K562 (cell line): ENCODE measurements at places on chromosomes 16 and 17.

- DNase-seq: no peak
Measured at GRCh38 chr16:5619304-5619703, 521.7 kb upstream of the EEF2KMT start.

DNA sequence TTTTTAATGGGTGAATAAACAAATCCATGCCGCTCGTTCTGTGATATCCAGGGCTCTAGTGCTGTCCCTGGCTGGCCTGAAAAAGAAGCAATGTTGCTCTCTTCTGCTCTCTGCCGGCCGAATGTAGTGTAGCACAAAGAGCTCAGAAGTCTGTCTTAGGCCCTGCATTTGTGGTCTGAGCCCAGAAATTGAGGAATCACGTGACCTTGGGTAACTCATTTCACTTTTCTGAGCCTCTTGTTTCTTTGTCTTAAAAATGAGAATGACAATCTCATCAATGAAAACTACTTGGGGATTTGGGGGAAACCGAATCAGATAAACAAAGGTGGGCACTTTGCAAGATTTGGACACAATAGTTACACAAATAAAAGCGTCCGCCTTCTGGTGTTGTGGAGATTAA, 381.6 kb upstream of the ASIC2 start:
- DNase-seq: peak; percentile 82

DNA sequence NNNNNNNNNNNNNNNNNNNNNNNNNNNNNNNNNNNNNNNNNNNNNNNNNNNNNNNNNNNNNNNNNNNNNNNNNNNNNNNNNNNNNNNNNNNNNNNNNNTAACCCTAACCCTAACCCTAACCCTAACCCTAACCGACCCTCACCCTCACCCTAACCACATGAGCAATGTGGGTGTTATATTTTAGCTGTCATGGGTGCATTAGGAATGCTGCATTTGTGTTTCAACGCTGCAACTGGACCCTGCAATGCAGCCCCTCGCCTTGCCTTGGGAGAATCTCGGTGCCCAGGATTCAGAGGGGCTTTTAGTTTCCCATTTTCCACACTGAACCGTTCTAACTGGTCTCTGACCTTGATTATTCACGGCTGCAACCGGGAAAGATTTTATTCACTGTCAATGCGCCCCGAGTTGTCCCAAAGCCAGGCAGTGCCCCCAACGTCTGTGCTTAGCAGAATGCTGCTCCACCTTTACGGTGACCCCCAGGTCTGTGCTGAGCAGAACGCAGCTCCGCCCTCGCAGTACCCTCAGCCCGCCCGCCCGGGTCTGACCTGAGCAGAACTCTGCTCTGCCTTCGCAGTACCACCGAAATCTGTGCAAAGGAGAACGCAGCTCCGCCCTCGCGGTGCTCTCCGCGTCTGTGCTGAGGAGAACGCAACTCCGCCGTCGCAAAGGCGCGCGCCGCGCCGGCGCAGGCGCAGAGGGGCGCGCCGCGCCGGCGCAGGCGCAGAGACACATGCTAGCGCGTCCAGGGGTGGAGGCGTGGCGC, 43.3 kb downstream of the POLR3K start:
- DNase-seq: no peak

- no peak for DNase-seq
Measured at GRCh38 chr16:77705351-77705750, 17.0 kb upstream of the NUDT7 start.

DNA sequence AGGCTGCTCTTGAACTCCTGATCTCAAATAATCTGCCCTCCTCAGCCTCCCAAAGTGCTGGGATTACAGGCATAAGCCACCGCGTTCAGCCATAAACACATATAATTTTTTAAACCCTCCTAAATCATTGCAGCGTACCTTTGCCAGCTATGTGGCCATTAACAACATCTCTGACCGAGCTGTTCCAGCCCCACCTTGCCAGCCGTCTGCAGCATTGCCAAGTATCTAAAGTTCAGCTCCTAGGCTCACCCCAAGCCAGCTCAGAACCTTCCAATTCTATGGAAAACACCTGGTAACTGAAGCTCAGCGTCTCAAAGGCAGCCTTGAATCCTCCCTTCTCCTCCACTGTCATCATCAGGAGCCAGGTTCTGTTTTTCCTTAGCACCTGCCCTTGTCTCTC, 5.1 kb upstream of the MEIOB start:
- DNase-seq: no peak

DNA sequence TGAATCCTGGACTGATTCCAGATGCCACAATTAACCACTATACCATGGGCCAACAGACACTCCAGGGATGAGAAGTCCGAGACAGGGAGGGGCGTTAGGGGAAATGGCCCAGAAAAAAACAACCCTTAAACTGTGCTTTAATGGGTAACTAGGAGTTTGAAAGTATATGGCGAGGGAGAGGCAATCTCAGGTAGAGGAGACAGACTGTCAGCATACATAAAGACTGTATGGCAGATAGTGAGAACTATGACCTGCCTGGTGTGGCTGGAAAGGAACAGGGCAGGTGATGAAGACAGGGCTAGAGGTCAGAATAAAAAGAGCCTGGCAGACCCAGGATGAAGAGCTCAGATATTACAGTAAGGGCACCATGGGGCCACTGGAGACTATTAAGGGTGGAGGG, 8.1 kb downstream of the ZZEF1 start:
- DNase-seq: no peak

GRCh38 chr17:73141411-73141810, 23.4 kb upstream of the SSTR2 start:
- DNase-seq: no peak

GRCh38 chr17:21387616-21388015, 11.5 kb downstream of the KCNJ12 start:
- no peak for DNase-seq

DNA sequence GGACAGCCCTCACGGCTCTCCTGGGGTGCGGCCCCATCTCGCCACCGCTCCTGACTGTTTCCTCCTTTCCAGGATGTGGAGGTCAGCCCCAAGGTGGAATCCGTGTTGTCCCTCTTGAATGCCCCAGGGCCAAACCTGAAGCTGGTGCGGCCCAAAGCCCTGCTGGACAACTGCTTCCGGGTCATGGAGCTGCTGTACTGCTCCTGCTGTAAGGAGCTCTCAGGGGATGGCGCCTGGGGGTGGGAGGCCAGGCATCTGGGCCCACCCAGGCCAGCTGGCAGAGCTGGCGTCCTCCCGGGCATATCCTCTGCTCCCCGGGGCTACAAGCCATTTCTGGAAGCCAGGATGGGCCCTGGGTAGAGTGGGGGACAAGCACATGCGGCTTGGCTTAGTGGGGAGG, 13.2 kb downstream of the IL34 start:
- DNase-seq: no peak

DNA sequence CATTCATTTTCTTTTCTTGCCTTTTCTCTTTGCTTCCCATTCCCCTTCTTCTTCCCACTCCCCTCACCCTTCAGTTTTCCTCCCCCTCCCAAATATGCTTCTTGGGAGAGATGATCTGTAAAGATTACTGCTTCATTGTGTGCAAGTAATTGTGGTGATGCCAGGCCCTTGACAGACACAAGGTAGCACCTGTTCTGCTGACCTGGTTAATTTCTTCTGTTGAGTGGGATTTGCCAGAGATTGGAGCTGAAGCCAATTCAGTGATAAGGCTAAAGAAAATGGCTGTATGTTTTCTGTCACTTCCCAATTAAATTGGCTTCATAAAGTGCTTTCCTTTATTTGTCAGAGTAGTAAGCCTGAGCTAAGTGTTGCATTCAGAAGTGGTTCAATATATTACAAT, 44.5 kb downstream of the AATF start:
- no peak for DNase-seq

GRCh38 chr17:69723741-69724140, 309.2 kb downstream of the MAP2K6 start:
- DNase-seq: no peak

- DNase-seq: no peak
Measured at GRCh38 chr17:43619705-43620104, 42.0 kb downstream of the MEOX1 start.

DNA sequence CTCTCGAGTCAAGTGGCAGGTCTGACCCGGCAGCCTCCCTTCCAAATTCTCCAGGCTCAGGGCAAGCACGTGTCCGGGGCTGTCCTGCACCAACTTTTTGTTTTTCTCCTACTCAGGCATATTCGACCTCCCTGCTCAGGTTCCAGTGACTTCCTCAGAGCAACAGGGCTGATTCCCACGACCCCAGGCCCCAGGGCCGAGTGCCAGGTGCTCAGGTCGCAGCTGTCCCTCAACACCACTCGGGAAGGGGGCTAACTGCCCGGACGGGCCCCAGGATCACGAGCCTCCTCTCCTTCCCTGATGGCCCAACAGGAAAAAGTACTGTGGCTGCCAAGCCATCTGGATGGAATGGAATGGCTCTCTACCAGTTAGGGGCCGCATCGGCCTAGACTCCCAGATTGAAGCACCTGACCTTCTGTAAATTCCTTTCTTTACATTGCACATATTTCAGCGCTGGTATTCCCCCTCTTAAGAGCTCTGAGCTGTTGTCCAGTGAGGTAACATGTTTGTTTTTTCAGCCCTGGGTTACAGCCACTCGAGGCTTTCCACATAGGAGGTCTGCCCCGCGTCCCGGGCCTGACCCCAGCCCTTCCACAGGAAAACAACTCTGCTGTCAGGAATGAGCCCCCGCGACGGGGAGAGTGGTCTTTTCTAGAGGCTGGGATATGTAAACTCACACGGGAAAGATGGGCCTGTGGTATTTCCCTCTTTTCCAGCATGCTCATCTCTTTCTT, 25.0 kb downstream of the NXN start:
- DNase-seq: no peak

DNA sequence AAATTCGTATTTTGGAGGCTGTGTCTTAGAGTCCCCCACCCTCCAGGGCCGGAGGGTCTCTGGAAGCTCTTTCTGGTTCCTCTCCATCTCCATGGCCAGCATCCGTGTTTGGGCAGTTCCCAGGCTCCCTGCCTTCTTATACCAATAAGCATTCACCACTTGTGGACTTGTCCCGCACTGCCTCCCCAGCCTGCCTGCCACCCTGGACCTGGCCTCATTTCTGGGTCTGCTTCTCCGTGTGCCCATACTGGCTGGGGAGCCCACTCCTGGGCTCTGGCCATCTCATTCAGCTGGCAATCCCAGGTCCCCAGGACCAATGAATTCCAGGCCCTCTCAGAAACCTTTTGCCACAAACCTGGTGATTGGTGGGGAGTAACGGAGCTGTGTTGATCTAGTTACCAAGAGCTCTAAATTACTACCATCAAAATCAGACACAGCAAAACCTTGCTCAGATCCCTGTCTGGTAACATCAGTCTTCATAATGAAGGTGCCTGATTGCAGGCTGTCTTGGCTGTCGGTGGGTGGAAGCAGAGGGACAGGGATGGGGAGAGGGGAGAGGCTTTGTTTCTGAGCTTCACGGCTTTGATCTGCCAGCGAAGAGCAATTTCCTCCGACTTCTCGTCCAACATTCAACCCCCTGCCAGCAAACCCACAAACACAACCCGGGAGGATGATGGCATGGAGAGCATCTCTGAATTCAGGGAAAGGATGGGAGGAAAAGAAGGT, 27.7 kb upstream of the CRHR1 start:
- DNase-seq: no peak

GRCh38 chr16:22900863-22901262, 86.9 kb downstream of the HS3ST2 start:
- no peak for DNase-seq

DNA sequence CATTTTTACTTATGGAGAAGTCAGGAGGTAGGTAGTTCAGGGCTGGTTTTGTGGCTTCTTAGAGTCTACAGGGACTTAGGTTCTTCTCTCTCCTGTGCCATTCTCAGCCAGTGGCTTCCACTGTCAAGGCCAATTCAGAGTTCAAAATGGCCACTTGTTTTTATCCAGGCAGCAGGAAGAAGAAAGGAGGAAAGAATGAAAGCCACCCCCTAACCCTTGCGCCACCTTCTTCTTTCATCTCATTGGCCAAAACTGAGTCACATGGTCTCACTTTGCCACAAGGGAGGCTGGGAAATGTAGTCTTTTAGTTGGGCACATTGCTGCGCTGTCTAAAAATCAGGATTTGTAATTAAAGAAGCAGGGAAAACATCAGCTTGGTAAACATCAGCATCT, 60.8 kb upstream of the MED9 start:
- peak; percentile 77 for DNase-seq

DNA sequence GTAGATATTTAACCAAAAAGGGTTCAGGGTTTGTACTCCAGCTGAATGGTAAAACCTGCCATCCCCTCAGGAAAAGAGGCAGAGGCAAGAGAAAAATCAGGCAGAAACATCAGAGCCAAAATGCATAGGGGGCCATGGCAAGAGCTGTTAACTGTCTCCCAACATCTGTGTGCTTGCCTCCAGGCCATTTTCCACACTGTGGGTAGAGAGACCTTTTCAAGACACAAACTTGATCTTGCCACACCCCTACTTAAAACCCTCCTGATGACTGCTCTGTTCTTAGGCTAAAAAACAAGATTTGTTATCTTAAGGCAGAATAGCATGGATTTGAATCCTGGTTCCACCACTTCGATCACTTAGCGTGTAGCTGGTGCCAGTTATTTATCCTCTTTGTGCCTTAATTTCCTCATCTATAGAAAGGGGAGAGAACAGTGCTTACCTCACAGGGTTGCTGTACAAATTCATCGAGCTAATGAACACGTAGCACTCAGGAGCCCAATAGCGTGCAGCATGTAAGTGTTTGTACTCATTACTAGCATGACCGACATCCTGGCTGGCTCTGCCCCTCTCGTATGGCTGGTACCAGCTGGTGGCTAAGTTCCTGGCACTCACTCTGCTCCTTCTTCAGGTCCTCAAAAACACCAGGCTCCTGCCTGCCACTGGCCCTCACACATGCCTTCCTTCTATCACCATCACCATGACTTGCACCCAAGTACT, 25.8 kb downstream of the STAT3 start:
- no peak for DNase-seq

- DNase-seq: no peak
Measured at GRCh38 chr17:60729854-60730253, 52.2 kb downstream of the BCAS3 start.

GRCh38 chr16:69619514-69619913, 53.7 kb downstream of the NFAT5 start:
- no peak for DNase-seq

DNA sequence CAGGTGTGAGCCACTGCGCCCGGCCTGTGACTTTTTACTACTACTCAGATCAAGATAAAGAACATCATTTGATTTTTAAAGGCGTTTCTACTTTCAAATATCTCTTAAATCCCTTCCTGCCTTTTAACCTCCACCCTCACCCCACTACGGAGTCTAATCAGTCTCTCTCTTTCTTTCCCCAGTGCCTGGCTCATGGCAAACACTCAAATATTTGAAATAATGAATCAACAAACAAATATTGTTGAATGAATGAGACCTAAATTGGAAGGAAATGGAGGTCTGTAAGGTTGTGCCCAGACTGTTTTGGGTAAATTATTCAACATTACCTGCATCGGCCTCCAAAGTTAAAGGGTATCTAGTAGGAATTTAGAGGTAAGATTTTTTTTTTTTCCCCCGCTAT, 14.7 kb downstream of the COPZ2 start:
- no peak for DNase-seq

GRCh38 chr17:2403044-2403443, 2.2 kb upstream of the MNT start:
- no peak for DNase-seq
